ENCODE measurements at places on chromosomes 7 and 10.

- DNase-seq = no peak
Measured at GRCh38 chr10:35486297-35486990, 118.7 kb upstream of the GJD4 start.

GRCh38 chr7:139328375-139328774 is 12.8 kb upstream of the FMC1 start:
- no peak for DNase-seq

GRCh38 chr10:90447831-90448230 is 410.0 kb downstream of the HTR7 start:
- no peak for DNase-seq

DNA sequence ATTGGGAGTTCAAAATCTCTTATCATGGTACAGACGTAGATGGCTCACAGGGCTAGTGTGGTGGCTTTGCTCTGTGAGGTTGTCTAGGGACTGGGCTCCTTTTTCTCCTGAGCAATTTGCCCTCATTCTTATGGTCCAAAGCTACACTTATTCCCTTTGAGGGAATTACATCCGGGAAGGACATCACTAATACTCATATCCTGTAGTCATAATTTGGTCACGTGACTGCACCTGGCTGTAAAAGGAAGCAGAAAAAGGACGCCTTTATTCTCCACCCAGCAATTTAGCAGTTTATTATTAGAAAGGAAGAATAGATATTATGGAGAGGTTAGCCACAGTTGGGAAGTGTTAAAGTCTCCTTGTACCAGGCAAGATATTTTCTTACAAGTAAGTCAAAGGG is 28.1 kb downstream of the ARID5B start:
- DNase-seq = no peak

DNA sequence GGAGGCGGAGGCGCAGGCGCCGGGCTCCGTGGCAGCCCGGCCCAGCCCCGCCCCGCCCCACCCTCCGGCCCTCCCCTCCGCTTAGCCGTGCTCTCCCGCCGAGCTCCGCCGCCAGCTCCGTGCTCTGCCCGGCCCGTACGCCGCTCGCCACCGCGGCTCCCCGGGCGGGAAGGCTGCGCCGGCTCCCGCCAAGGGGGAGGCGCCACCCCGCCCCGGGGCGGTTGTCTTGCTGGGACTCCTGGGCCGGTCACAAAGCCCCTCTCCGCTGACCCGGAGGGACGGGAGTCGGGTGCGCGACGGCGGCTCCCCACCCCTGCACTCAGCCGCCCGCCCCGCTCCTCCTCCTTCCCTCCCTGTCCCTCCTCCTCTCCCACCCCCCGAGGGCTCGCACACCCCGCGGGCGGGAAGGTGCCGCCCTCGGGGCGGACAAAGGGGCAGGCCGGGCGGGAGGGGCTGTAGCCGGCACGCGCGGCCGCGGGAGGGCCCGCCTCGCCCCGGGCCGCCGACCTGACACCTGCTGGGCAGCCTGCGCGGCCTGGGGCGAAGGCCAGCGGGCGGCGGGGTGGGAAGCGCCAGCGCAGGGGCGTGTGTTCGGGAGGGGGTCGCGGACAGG is 11.5 kb upstream of the SP8 start:
- DNase-seq = no peak

GRCh38 chr10:93703066-93703465 is 674 bp upstream of the FRA10AC1 start:
- no peak for DNase-seq

DNA sequence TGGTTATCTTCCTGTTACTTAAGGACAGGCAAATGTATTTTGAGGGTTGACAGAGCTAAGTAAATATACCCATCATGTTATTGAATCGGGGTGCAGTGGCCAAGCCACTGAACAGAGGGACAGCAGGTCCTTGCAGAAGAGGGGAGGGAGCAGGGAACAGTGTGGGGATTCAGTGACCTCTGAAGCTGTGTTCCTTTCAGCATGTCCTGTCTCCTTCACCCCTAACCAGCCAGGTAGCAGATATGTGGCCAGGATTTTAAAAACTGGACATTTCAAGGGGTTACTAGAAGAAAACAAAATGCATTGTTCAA is 12.7 kb downstream of the ANK3 start:
- no peak for DNase-seq

DNA sequence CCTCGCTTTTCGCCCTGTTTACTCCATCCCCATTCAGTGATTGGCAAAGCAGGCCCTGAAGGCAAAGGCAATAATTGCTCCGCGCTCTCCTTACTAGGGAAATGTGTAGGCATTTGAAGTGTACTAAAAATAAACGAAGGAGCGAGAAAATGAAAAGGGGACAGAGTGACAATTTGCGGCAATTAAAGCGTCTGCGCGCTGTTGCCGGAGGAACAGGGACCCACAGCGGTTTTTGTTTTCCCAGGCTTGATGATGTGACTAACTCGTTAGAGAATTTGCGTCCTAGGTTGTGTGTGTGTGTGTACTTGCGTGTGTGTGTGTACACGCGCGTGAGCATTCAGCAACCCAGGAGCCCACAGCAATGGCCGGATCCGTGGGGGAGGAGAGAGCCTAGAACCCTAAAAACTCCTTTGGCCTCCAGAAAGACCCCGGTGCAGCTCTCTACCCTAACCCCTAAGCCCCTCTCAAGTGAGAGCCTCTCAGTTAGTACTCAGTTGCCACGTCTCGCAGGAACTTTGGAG is 7.8 kb upstream of the DLX6 start:
- DNase-seq = no peak

GRCh38 chr7:22173685-22174573 is 183.0 kb downstream of the RAPGEF5 start:
- no peak for DNase-seq

GRCh38 chr10:71999360-72000072 is 35.3 kb downstream of the CHST3 start:
- DNase-seq = no peak

- DNase-seq = no peak
Measured at GRCh38 chr10:69814251-69814650, 12.5 kb downstream of the COL13A1 start.

GRCh38 chr7:79176859-79177477 is 276.5 kb downstream of the MAGI2 start:
- DNase-seq = no peak

DNA sequence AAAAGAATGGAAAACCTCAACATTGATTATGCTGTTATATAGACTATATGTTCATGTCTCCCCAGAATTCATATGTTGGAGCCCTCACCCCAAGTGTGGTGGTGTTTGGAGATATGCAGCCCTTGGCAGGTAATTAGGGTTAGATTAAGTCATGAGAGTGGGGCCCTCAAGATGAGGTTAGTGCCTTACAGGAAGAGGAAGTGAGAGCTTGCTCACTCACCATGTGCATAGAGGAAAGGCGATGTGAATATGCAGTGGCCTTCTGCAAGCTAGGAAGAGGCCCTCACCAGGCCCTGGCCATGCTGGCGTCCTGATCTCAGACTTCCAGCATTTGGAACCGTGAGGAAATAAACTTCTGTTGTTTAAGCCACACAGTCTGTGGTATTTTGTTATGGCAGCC is 14.8 kb downstream of the ZNF33A start:
- no peak for DNase-seq

DNA sequence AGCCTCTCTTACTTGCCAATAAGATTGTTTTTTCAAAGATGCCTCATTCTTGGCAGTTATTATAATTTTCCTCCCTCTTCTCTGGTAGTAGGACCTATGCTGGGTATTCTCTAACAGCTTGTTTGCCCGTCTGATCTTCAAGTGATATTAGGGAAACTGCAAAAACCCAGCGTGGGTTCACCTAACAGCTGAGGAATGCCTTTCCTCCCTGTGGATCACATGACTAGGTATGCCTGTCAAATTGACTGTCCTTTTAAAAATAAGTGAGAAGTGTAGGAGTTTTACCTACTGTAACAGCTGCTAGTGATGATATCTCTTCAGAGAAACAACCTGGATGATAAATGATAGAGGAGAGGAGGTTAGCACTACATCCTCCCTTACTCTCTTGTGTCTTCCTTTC is 22.0 kb downstream of the HECTD2 start:
- DNase-seq = no peak

- DNase-seq = no peak
Measured at GRCh38 chr7:33757050-33757449, 148.3 kb upstream of the BMPER start.

DNA sequence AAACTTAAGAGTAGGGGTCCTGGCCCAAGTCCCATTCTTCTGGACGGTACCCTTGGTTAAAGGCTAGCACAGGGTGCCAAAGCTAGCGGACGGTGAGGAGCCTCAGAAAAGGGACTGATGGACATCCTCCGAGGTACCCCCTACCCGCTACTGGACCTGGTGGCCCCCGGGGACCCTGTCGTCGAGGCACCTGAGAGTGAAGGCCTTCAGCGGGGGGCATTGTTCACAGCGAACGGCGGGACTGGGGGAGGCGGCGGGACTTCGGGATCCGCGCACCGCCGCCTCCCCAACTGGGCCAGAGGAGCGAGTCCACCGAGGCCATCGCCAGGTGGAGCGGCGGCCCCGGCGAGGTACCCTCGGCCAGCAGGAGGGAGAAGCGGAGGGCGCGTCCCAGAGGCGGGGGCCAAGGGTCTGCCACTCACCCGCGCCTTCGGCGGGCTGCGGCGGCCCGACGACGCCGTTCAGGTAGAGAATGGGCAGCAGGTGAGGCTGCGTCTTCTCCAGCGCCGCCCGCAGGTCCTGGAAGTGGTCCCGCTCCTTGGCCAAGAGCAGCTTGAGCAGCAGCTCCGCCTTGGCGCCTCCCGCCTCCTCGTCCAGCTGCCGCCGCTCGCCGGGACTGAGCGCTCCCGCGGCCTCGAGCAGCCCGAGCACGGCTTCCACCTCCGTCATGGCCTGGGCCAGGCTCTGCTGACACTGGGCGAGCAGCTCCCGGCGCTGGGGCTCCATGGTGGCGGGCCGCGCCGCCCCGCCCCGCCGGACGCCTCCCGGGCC is 575 bp downstream of the DLG5 start:
- DNase-seq = no peak

DNA sequence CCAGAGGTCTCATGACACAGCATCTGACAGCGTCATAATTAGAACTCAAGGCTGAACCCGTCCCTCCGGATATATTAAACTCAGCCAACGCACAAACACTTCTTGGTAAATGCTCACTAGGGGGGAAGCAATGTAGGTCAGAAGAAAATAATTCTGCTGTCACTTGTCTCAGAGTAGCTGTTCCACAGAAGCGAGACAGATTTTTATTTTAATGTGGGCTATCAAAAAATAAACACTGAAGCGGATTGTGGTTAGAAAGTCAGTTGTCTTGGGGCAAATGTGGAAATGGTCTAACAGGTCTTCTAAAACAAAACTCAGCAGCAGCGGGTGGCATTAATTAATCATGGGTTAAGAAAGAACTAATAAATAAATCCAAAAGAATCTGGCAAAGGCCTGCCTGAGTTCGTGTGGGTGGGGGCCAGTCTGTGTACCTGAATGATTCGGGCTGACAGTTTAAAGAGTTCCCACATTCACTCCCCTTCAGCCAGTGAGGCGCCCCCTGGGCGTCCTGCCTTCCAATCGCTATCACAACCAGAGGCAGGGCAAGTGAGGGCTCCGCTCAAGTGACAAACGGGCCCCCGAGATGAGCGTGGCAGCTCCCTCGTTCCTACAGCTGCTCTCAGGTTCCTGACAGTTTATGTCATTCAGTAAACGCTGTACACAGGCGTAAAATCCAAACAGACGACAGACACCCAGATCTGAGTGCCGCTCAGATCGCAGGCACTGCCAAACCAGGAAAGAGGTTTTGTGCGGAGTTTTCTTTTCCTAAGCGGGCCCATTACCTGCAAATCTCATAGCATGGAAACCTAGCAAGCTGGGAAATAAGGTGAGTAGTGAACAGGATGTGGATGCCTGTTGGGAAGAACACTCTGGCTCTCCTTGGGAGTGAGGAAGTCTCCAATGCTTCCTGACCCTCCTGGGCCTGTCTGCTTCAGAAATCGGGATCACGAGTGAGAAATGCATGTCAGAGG is 52.9 kb downstream of the NRAP start:
- no peak for DNase-seq

DNA sequence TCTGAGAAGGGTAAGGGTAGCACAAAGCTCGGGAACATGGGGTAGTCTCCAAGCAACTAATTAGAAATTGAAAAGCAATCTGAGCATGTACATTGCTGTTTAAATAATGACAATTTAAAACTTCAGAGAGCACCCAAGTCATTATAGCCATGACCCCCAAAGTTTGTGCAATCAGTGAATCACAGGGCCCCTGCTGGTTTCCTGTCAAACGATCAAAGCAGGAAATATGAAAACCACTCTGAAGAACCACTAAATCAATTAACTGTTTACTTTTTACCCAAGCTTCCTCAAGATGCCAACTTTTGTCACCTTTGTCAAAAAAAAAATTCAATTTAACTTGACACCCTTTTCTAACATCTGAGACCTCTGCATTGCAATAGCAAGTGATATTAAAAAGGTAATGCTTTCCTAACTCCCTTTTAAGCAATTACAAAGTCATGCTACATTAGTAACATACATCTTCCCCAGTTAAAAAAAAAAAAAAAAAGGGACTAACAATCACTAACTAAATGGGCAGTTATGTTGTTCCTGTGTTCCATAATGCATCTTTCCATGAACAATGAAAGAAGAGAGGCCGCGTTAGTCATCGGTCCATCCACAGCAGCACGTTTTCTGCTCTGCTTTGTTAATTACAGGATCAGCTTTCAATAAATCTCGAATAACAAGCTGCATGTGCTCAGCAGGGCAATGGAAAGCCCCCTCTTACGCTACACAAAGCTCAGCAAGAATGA is 80.6 kb downstream of the ETV1 start:
- DNase-seq = peak; percentile 28

- DNase-seq = no peak
Measured at GRCh38 chr7:111101856-111102646, 11.1 kb downstream of the LRRN3 start.

DNA sequence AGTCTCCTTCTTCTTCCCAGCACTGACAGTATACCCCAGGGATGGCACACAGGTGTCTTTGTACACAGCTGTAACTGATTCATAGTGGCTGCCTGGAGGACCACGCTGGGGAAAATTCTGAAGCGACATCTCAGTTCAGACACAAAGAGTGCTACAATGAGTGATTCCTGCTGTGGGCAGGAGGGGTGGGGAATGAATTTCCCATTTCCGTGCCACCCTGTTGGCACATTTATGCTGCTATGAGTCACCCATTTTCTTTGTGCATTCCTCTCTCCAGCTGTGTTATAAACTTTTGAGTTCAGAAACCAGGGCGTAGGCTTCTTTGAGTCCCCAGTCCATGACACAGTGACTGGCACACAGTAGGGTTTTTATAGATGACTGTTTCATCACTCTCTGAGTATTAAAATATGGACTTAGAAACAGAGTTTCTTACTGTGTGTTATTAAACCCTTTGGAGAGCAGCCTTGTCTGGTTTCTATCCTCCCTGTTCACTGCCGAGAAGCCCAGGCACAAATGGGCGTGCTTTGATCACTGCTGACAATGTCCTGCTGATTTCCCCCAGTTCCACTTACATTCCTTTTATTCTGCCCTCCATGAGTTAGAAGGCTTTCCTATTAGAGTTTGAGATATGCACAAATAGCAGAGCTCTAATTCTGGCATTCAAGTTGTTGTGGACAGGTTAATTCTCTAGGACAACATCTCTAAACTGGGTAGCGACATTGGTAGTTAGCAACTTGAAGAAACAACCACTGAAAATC is 24.0 kb upstream of the NPS start:
- DNase-seq = no peak

- peak; percentile 61 for DNase-seq
Measured at GRCh38 chr10:89301721-89302445, at the start of gene IFIT2. Gene IFIT2, plus strand, starts transcription at chr10:89302046. Its CDS starts 78 bp downstream, at chr10:89302124.

Data from central memory CD4-positive, alpha-beta T cell (primary cell).